ENCODE measurements at places on chromosomes 2 and 18.

- no peak for DNase-seq
Measured at GRCh38 chr2:124662946-124663644, 638.0 kb downstream of the CNTNAP5 start.

DNA sequence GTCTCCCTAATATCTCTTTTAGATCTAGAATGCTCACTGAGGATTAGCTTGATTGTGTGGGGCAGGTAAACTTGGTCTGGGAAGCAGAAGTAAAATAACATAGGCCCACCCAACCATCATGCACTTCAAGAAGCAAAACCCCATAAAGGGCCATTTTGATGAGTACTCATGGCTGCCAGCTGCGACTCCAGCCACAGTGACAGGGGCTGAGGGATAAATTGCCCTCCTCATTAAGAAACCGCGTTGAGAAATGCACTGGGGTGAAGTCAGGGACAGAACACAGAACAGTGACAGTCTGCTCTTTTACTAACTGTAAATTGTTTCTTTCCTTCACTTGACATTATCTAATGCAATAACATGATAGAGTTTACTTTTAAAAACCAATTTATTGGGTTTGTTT lies 60.2 kb downstream of the RND3 start:
- DNase-seq = no peak

DNA sequence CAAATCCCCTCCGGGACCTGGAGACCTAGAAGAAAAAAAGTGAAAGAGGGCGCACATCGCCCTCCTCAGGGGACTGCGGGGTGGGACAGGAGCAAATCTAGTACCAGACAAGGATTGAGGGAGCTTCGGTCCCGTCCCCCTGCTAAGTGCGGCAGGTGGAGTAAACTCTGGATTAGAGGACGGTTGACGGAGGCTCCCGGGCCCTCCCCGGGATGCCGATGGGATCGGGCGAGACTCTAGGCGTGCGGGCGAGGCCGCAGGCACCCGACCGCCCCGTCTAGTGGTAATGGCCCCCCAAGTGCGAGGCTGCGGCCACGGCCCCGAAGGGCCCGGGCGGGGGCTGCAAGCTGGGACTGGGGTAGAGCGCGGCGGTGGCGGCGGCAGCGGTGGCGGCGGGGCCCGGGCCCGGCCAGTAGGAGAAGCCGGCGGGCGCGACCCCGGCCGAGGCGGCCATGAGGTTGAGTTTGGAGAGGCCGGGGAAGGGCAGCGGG lies 3.5 kb downstream of the FEV start:
- no peak for DNase-seq

DNA sequence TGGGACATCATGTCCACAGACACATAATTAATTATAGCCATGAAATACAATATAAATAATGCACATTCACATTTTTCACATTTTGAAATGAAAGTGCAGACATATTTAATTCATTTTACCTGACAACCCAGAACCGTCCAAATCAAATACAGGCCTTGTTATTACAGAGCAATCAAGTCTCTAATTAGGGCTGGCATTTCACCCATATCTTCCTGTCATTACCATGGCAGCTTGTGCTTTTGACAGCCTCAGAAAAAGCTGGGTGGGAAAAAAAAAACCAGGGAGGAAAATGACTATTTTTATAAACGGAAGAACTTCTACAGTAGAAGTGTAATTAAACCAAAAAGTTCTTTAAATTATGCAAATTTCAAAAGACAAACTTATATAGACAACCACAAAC lies 436.4 kb downstream of the FBXO15 start:
- DNase-seq = no peak

GRCh38 chr2:103387888-103388287 lies 626.1 kb downstream of the TMEM182 start:
- DNase-seq = no peak

- no peak for DNase-seq
Measured at GRCh38 chr2:101097638-101098037, 53.5 kb downstream of the TBC1D8 start.

GRCh38 chr18:28208268-28208667 lies 31.3 kb upstream of the CDH2 start:
- DNase-seq = no peak

DNA sequence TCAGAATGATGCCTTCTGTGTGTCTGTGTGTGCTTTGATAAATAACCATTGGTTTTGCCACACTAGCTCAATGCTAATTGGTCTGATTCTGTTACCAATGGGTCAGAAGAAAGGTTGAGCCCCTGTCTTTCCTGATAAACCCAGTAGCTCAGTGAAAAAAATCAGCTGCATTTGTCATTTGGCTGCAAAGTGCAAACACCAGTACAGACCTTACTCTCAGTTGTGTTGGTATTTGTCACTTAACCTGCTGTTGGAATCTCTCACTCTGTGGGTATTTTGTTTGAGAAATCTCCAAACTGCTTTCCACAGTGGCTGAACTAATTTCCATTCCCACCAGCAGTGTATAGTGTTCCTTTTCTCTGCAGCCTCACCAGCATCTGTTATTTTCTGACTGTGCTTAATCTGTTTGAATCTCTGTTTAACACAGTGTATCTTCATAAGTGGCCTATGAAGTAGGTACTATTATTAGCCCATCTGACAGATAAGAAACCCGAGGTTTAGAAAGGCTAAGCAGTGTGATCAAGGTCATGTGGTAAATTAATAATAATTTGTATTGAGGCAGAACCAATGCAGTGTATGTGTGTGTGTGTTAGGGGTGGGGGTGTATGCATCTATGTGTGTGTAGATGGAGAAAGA lies 26.7 kb downstream of the LIMS1 start:
- DNase-seq = no peak

DNA sequence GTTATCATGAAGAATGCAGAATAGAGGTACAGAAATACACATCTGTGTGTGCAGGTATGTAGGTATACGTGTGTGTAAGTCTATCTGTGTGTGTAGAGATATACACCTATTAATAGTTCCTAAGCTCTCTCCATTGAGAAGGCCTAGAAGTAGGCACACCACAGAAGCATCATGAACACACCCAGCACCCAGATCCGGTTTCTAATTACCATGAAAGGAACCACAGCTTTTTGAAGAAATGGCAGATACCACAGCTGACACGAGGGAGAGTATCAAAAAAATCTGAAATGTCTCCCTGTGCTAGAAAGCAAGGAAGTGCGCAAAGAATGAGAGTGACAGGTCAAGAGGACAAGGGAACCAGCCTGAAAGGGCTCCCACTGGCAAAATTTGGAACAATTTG lies 27.7 kb upstream of the AP1S3 start:
- DNase-seq = no peak

GRCh38 chr2:16729335-16729734 lies 63.7 kb upstream of the CYRIA start:
- DNase-seq = no peak

DNA sequence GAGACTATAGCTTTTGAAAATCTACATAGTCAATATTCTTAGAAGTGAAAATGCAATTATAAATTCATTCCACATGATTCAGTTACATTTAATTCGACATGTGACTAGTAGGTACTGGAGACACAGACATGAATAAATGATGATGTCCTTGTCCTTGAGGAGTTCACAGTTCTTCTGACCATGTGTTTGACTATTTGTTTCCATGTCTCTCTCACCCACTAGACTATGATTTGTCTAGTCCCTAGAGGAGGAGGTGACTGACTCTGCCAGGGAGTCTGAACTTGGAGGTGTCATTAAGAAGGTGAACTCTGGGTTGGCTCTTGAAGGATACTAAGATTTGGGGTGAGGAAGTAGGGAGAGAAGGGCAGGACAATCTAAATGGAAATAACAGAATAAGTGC lies 20.7 kb upstream of the UGP2 start:
- no peak for DNase-seq

- DNase-seq = no peak
Measured at GRCh38 chr2:132662732-132663131, 7.3 kb downstream of the LYPD1 start.

DNA sequence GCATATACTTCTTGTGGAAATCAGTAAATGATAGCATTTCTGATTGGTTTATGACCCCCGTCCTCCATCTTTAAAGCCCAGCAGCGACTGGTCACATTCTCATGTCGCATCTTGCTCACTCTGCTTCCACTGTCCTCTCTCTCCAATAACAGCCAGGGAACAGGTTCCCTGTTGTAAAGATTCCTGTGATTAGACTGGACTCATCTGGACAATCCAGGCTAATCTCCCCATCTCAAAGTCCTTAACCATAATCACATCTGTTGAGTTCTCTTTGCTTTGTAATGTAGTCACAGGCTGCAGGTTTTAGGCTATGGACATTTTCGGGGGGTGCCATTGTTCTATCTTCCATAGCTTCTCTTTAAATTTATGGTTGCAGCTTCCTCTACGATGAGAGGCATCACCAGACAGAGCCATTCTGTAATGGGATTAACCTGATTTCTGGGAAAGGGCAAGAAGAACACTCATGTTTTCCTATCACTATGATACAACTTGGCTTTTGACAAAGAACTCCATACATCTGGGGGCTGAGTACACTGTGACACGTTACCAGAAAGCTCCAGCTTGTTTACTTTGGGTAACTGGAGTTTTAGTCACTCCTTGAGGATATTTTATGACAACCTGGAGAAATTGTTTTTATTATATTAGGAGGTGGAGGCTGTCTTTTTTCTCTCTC lies 159.0 kb downstream of the NYAP2 start:
- no peak for DNase-seq

GRCh38 chr2:239476757-239477585 lies 76.2 kb upstream of the HDAC4 start:
- DNase-seq = no peak

GRCh38 chr2:212119591-212119990 lies 419.0 kb downstream of the ERBB4 start:
- no peak for DNase-seq

DNA sequence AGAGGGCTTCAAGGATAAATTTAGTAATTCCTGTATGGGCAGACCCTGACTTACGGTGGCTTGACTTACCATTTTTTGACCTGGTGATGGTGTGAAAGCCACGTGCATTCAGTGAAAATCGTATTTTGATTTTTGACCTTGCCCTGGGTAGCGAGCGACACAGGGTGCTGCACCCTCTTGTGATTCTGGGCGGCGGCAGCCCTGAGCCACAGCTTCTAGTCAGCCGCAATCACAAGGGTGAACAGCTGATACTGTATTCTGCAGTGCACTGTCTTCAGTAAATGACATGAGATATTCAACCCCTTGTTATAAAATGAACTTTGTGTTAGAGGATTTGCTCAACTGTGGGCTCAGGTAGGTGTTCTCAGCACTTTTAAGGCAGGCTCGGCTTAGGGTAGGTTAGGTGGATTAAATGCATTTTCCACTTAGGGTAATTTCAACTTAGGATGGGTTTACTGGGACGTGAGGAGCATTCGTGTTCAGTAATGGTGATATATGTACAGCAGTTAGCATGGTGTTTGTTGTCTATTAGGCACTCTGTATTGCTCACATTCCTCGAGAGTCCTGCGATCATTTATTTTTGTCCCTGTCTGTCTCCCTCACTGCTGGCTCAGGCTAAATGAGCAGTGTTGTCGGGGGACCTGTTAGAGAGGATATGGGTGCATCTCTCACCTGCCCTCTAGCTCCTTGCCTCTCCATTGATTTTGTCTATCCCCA lies 109.9 kb downstream of the CEP192 start:
- DNase-seq = no peak

DNA sequence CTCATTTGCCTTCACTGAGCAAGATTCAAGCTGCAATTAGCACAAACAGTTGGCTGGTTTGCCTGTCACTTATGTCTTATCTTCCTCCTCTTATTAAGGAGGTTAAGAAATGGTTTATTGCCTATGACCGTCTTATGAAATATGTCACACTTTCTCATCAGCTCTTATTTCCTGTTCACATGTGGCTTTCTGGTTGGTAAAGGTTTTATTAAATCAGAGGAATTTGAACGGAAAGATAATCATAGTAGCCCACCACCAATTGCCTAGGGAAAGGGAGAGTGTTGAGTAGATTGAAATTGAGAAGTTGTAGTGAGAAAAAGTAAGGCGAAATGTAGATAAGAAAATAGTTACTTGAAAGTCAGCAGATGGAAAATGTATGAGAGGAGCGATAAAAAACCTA lies 4.2 kb upstream of the IL1R1 start:
- DNase-seq = no peak

GRCh38 chr2:165863810-165864261 lies 69.8 kb upstream of the GALNT3 start:
- DNase-seq = peak; percentile 79

Data from Ammon's horn (tissue), 1 donor.